Body of pancreas (tissue), 4 donors: ENCODE measurements at places on chromosomes 4 and X. TPM values are rescaled to one million over a fixed set of nuclear protein-coding genes. Genes with fewer than 3 reads are reported as not detected.

Gene DIAPH2
- total RNA-seq: 15.2 TPM

DNA sequence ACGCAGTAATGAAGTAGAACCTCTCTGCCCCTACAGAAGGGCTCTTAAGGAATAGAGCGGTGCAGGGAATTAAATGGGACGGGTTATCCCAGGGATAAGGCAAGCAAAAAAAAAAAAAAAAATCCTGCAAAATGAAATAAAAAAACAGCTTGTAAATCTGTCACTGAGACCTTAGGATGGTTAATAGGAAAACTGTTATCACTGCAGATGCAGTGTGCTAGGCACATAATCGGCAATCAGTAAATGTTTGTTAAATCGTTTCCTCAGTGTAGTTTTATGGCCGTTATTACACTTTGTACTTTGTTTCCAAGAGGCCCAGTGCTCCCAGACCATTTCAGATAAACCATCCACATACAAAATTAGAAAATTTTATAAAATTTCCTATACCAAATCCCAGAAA lies 1.0 kb downstream of the HNRNPH2 start:
- H3K36me3 ChIP-seq: no peaks in the 10 kb centered on the region
- H3K4me1 ChIP-seq: peaks cover 7% of the 10 kb centered on the region
- H3K27me3 ChIP-seq: no peaks in the 10 kb centered on the region
- DNase-seq: no peak
- no peak overlapping the region for H3K4me3 ChIP-seq

Gene USP27X
- 1.3 TPM for total RNA-seq

- H3K27ac ChIP-seq: no peak overlapping the region
- no peak overlapping the region for H3K4me3 ChIP-seq
- H3K27me3 ChIP-seq: no peaks in the 10 kb centered on the region
- no peak for DNase-seq
- no peaks in the 10 kb centered on the region for H3K4me1 ChIP-seq
These were observed 136.5 kb downstream of the PJA1 start for GRCh38 chrX:69028761-69029120.

Gene GPAT3
- 4.3 TPM for total RNA-seq

Gene P2RY4
- not detected for total RNA-seq

Gene SMARCA5
- total RNA-seq: 20.8 TPM
